ENCODE measurements at places on chromosomes 5 and 9.
A peak's percentile ranks its signal among the peaks of the same experiment; 100 is the strongest.

DNA sequence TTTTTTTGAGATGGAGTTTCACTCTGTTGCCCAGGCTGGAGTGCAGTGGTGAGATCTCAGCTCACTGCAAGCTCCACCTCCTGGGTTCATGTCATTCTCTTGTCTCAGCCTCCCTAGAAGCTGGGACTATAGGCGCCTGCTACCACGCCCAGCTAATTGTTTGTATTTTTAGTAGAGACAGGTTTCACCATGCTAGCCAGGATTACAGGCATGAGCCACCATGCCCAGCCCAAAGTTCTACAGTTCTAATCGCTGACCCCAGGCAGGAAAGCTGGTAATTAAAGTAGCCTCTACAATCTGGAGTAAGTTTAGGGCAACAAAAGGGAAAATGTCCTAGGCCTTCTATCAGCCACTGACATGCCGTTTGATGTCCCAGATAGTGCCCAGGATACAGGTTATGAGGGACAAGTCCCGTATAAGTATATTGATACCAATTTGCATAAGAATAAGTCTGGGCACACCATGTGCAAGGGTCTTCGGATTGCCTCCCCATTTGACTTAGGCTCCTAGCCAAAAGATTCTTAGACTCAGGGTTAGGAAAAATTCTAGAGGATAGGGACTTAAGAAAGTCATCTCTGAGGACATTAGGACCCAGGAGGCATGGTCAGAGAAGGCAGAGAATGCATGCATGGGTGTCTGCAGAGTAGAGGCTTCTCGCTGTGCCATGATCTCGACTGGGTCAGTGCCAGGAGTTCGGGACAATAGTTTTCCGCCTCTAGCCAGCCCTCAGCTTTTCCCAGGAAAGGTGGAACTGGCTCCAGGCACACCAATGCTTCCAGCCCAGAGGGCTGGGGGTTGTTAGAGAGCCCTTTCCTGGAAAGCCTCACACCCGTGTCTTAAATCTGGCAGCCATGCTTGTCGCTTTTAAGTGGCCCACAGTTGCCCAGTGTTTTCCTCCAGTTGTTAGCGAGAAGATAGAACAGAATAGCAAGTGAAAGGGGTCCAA is 1111.1 kb downstream of the TAF11L14 start:
- peak; percentile 28 for DNase-seq

DNA sequence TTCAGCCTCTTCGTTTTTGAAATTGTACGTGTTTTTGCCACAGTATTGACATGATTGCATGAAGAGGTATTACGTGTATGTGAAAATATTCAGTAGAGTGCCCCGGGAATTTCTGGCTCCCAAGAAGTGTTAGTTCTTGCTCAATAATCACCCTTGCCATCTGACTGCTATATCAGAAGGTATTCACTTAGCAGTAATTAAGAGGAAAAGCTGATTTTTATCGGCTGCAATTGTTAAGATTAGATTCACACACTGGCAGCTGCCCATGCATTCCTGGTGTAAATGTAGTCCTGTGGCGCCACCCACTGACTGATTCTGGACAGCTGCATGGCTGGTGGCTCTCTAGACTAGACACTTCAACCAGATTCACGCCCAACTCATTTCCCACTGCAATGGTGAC is 440.1 kb upstream of the ADAMTS16 start:
- peak; percentile 8 for DNase-seq

- DNase-seq = no peak
Measured at GRCh38 chr5:77064040-77064439, 23.0 kb downstream of the ZBED3 start.

DNA sequence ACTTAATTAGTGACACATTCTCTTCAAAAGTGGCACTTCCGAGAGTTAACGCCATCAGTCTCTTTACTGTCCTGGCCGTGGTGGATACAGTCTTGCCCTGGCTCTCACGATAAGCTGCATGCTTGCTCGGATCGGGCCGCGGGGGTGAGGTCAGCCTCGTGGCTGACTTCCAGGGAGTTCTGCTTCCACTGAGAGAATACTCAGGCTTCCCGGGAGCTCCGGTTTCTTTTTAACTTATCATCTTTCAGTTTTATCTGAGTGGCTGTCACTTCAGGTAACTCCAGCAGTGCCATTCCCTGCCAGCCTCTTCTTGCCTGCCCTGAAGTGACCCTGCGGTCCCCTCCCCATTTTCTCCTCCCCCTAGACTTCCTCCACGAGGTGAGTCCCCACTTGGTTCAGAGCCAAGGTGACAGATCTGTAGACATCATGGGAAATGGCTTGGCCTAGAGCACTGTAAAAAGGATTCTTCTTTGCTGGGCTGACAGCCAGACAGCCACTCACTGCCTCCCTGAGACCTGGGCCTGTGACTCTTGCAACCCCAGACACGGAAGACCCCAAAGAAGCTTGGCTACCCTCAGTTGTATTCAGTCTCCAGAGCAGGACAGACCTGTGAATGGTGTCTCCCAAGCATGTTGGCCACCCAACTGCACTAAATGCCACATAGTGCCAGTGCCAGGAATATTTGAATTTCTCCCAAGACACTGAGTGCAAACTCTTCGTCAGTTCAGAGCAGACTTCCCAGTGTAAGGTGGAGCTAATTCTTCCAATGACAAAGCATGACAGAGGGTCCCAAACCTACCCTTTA is 95.1 kb downstream of the DAPK1 start:
- no peak for DNase-seq

- no peak for DNase-seq
Measured at GRCh38 chr5:31937703-31938102, 236.4 kb downstream of the GOLPH3 start.

- peak; percentile 60 for DNase-seq
Measured at GRCh38 chr5:40502736-40503135, 177.0 kb upstream of the PTGER4 start.
